ENCODE measurements at places on chromosomes 1 and 21.

GRCh38 chr1:230233786-230234185 lies 166.7 kb downstream of the GALNT2 start:
- DNase-seq = no peak

- DNase-seq = peak; percentile 73
Observed at GRCh38 chr1:69485616-69486015, 82.1 kb upstream of the LRRC7 start.

- DNase-seq = no peak
Observed at GRCh38 chr1:6500544-6501278, 9.2 kb upstream of the PLEKHG5 start.

GRCh38 chr1:201288007-201288406 lies 4.7 kb downstream of the PKP1 start:
- DNase-seq = no peak

DNA sequence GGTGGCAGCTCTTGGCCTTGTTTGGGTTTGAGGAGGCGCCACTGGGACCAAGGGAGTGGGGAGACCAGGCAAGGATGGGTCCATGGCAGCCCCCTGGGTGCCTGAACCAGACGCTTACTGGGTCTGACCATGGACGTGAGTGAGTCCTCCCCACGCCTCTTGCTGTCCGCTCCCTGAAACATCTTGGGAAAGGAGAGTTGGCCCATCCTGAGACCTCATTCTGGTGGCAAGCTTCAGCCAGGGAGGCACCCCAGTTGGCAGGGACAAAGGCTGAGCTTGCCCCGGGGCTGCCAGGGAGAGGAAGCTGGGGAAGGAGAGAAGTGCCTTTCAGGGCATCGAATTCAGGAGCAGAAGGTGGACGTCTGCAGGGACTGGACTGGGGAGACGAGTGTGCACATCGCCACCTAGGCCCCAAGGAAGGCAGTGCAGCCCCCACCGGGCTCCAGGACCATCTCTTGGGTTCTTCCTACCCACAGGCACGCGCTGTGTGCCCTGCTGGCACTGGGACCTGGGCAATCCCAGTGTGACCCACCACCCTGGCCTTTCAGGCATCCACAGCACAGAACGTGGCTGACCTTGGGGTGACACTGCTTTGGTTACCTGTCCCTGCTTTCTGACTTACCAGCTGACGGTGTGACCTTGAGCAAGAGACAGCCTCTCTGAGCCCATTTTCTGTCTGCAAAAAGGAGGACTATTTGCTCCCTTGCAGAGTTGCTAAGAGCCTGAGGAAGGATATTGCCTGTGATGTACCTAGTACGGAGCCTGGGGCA lies 132.9 kb upstream of the WNT4 start:
- DNase-seq = peak; percentile 58

GRCh38 chr1:97164276-97164639 lies 442.7 kb downstream of the PTBP2 start:
- no peak for DNase-seq

GRCh38 chr1:48617252-48617651 lies 145.2 kb upstream of the SPATA6 start:
- peak; percentile 75 for DNase-seq

DNA sequence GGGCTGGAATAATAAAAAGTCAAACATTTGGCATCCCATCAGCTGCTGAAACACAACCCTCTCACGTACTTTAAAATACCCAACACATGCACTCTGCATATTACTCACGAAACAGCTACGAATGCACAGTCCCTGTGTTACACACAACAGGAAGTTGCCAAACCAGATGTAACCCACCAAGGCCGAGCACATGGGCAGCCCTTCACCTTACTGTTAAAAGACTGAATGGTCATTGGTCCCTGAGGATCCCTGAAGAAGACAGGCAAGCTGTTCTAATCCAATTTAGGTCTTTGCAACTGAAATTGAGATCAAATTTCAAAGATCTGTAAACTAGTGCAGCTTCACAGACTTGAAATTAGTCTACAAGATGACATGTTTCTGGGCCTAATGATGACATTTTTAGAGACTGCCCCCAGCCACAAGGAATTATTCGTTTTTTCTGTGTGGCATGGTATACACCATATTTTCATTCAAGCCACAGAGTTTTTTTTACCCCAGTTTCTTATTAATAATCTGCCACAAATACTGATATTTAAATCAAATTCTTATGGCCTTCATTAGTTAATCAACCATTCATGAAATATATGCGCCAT lies 25.6 kb upstream of the IER5 start:
- DNase-seq = peak; percentile 32

DNA sequence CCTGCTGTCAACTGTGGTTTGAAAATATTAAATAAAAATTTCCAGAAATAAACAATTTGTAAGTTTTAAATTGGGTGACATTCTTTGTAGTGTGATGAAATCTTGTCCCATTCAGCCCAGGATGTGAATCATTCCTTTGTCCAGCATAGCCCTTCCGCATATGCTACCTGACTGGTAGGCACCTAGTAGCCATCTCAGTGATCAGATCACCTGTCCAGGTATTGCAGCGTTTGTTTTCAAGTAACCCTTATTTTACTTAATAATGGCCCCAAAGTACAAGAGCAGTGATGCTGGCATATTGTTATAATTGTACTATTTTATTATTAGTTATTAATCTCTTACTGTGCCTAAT lies 351.6 kb upstream of the B3GALT2 start:
- DNase-seq = peak; percentile 28

GRCh38 chr1:162186406-162186805 lies 116.9 kb downstream of the NOS1AP start:
- DNase-seq = no peak

- DNase-seq = no peak
Observed at GRCh38 chr1:31377364-31377863, 4.5 kb upstream of the FABP3 start.

GRCh38 chr1:64065571-64065970 lies 137.9 kb upstream of the UBE2U start:
- no peak for DNase-seq

GRCh38 chr1:215544566-215544965 lies 22.5 kb upstream of the KCTD3 start:
- no peak for DNase-seq

GRCh38 chr1:182191381-182192115 lies 130.0 kb upstream of the ZNF648 start:
- DNase-seq = no peak

- DNase-seq = peak; percentile 94
Observed at GRCh38 chr1:151459331-151460046, at the start of gene POGZ. POGZ (minus strand) TSS chr1:151459494; CDS start chr1:151442204, 17,290 bp downstream.

DNA sequence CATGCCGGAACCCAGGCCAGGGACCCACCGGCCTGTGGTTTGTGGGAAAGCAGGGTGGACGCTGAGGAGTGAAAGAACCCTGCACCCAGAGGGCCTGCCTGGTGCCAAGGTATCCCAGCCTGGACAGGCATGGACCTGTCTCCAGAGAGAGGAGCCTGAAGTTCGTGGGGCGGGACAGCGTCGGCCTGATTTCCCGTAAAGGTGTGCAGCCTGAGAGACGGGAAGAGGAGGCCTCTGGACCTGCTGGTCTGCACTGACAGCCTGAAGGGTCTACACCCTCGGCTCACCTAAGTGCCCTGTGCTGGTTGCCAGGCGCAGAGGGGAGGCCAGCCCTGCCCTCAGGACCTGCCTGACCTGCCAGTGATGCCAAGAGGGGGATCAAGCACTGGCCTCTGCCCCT lies 18.5 kb downstream of the CSF1 start:
- DNase-seq = no peak

DNA sequence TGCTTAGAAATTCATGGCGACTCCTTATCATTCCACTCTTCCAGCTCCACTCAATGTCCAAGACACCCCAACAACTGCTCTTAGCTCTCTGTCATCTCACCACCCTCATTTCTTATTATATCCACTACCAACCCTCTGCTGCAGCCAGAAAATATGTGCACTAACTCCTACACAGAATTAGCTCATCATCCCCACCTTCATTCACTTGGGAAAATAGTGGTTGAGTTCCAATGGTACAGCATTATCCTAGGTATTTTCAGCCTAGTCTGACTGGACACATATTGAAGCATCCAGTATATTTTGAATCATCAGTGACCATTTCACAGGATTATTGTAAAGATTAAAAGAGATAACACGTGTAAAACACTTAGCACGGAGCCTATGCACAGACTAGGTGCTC lies 16.7 kb upstream of the VSIG8 start:
- DNase-seq = no peak

GRCh38 chr1:64826991-64827390 lies 82.1 kb downstream of the RAVER2 start:
- peak; percentile 12 for DNase-seq

Measured in M059J (cell line).